ENCODE measurements at places on chromosomes 1 and 21.

DNA sequence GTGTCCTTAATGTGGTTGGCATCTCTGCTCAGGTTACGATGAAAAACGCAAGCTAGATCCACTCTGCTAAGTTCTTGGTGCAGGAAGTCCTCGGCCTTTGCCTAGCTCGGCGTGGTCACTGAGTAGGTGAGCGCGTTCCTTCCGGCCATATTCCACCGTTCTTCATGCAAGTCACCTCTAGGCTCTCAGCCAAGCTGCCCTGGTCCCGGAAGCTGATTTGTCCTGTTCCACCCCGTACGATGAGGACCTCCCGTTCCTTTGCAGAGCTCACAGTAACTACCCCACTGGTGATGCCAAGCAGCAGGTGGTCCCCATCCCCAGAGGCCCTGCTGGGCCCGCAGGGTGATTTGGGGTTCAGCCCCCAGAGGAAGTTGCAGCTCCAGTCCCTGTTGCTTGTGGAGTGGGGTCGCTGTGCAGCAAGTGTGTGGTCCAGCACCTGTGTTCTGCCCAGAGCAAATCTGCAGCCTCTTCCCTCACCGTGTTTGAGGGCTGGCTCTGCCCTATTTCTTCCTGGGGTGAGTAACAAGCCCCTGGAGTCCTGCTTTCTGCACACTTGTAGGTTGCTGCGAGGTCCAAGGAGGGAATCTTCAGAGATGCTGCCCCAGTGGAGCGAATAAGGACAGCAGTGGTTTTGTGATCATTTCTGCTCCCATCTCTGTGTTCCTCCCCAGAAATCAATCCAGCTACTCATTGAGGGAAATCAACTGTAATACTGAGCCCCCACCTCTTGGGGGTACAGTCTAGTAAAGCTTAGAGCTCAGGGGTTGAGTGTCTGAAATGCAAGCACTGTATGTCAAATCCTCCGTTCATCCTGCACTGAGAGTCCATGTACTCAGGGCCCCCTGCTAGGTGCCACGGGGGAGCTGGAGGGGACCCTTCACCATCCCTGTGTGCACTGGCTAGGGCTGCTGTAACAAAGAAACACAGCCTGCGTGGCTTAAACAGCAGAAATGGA, 2.3 kb downstream of the UMODL1 start:
- DNase-seq, result no peak

GRCh38 chr1:17348593-17349234, 23.3 kb upstream of the PADI6 start:
- no peak for DNase-seq

DNA sequence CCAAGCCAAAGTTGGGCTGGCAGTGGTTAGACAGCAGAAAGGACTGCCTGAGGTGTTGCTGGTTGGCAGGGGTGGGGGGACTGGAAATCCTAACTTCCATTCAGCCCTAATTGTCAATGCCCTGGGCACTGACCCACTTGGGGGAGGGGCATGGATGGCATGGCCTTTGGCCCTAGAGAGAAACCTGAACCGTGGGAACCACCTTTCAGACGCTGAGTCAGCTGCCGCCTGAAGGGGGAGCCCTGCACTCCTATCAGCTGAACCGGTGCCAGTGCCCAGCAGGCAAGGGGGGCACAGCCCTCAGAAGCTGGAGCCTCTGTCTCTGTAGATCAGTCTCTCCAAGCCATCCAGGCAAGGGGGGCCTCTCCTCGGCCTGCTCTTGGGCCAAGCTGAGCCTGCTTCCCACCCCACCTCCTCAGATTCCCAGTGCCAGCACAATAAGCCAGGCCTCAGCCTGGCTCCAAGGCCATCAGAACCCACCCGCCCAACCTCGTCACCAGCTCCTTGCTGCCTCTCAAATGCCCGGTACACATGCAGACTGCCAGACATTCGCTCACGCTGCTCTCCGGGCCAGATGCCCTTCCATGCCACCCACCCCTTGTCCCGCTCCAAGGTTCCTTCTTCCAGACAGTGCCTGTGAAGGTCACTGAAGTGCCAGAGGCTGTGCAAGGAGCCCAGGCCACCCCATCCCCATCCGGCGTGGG, 11.6 kb downstream of the TINAGL1 start:
- no peak for DNase-seq

DNA sequence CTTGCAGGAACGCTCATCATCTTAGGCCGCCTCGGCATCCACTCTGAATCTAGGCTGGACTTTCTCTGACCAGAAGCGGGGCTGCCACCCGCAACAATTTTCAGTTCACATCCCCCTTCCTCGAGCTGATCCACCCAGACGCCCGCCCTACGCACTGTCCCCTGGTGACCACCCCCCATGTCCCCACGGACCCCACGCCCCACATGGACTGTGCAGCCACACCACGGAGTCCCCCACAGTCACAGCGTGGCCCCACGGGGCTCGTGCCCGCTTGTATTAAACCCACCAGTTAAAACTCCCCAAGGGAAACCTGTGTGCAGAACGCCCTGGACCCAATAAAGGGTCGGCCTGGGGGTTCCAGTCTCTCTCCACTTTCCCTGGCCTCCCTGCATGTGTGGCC, 13.0 kb upstream of the C1QTNF12 start:
- no peak for DNase-seq

- peak; percentile 95 for DNase-seq
These were observed 113.1 kb upstream of the IRF2BP2 start for GRCh38 chr1:234722904-234723720.

- no peak for DNase-seq
These were observed 340.0 kb upstream of the DPYD start for GRCh38 chr1:98260839-98261238.

DNA sequence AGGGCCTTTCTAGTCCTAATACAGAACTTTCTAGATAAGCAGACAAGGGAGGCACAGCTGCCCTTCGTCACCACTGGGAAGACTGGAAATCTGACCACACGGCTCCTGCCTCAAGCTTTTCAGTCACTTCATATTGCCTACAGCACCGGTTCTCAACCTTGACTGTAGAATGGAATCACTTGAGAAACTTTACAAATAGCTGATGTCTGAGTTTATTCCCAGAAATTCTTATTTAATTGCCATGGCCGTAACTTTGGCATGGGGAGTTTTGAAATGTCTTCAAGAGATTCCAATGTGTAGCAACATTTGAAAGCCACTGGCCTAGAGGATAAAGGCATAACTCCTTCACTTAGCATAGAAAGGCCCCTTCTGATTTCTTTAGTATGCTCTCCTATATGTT, 42.4 kb upstream of the STMN1 start:
- DNase-seq, result no peak

GRCh38 chr21:45465105-45465504, 60.1 kb downstream of the COL18A1 start:
- no peak for DNase-seq

DNA sequence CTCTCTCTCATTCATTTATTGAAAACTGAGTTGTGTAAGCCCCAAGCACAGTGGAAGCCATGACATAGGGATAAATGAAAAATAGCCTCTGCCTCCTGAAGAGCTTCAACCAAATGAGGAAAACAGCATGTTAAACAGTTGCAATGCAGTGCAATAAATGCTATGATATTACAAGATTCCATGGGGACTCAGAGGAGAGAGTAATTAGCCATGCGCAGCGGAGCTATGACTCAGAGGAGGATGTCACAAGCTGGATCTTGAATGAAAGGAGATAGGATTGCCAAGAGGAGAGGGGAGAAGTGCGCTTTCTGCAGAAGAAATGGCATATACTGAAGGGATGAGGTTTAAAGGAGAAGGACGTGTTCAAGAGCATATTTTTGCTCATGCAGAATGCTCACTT, 231.3 kb upstream of the PLXNA2 start:
- DNase-seq, result peak; percentile 8

DNA sequence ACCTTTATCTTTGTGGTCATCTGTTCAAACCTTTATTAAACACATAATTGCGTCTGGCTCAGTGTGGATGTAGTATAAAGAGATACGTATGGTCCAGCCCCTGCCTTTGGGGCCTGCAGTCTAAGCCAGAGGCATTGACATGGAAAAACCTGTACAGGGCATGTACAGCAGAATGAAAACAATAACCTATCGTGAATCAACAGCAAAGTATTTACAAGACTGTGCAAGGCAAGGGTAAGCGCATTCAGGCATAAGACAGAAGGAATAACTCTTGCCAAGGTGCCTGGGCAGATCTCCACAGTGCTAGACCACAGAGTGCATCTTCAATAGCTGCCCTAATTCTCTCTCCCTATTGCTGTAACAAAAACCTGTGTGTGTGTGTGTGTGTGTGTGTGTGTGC, 35.5 kb downstream of the KIRREL1 start:
- peak; percentile 71 for DNase-seq

Data from iris pigment epithelial cell (primary cell).